ENCODE measurements at places on chromosomes 16 and 17.

DNA sequence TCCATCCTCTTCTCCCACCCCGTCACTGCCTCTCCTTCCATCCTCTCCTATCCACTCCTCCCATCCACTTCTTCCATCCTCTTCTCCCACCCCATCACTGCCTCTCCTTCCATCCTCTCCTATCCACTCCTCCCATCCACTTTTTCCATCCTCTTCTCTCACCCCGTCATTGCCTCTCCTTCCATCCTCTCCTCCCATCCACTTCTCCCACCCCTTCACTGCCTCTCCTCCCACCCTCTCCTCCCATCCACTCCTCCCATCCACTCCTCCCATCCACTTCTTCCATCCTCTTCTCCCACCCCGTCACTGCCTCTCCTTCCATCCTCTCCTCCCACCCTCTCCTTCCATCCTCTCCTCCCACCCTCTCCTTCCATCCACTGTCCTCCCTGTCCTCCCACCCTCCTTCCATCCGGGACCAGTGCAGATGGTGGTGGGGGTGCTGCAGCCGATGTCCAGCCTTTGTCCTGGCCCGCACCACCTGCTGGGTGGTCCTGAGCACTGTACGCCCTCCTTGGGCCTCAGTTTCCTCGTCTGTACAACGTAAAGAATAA lies 1.1 kb downstream of the WFIKKN1 start:
- no peak for DNase-seq

DNA sequence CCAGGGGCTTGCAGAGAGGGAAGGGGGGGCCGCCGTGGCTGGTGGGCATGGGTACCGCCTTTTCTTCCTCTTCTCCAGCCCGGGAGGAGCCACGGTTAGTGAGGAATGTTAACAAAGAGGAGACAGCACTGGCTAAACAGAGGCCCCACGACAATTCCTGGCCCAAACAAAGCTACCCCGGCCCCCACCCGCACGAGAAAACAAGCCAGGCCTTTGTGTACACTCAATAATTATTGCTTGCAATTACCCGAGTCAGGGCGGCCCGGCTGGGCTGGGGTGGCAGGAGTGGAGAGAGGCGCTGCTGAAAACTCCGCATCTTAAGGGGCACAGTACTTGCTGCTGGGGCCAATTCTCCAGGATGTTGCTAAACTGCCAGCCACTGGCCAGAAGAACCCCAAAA lies 56.4 kb downstream of the IRX5 start:
- no peak for DNase-seq

DNA sequence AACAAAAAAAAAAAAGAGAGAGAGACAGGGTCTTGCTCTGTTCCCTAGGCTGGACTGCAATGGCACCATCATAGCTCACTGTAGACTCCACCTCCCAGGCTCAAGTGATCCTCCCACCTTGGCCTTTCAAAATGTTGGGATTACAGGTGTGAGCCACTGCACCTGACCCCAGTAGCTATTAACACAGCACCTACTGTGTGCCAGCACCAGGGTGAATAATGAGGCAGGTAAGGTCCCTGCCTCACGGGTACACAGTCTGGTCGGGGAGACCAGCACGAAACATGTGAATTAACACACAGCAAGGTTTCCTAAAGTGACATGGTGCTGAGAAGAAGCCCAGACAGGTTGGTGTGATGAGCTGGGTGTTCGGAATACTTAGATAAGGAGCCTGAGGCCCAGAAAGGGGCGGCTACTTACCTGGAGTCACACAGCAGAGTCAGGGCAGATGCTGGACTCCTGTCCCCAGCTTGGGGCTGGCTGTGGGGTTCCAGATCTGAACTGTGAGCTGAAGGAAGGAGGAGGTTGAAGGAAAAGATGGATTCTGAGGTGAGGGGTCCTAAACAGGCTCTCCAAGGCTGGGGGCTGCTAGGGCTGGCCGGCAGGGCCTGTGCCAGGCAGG lies 10.5 kb upstream of the FBXL19 start:
- no peak for DNase-seq

DNA sequence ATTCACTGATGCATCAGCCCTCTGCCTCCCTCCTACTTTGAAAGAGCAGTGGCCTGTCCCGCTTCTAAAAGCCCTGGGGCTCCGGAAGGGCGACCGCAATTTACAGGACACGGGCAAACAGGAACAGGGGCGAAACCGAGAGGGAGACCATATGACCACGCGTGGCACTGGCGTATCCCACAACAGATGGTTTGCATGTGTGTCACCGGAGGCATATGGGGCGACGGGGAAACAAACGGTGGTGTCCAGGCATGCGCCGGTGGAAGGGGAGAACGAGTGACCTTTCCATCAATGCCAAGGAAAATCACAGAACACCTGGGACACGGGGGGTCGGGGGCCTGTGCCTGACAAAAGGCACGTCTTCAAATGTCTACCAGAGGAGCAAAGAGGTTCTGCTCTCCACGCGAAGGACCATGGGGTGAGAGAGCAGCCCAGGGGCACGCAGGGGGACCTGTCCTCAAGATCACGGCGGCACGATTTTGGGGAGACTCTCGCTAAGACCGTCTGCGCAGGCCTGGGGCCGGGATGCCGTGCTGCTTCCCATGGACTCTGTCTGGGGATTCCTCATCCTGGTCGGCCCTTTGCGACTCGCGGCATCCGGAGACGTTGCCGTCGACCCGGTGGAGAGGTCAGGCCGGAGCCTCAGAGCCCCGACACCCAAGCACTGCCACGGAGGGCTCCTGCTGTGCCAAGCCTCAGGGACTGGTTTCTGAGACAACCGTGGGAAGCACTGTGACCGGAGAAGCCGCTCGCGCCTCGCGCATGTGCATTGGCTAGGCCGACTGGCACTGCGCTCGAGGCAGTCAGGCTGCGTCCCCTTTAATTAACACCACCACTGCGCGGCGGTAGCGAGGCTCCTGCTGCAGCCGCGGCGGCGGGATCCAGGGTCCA lies 12.8 kb upstream of the KCNJ18 start:
- no peak for DNase-seq

All from KBM-7 (cell line).